ENCODE measurements at places on chromosomes 4 and X. TPM values are rescaled to one million over a fixed set of nuclear protein-coding genes. Genes with fewer than 3 reads are reported as not detected.

GRCh38 chr4:100782356-100782755 lies 264.5 kb upstream of the EMCN start:
- no peak for DNase-seq

DNA sequence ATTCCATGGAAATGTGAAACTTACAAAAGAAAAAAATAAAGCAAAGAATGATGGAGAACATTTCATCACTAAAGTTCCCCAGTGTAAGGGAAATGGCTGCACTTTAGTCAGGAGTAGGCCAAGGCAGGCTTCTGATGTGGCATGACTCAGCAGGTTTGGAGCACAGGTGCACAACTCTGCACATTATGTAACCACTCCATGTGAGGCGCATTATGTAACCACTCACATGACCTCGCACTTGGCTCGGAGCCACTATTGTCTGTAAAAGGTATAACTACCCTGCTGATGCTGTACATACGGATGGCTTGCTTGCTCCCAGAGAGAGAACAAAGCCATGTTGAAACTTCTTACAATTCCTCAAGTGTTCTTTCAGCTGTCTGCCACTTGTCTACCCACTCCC lies 727.6 kb downstream of the TRAM1L1 start:
- DNase-seq, result peak; percentile 5

DNA sequence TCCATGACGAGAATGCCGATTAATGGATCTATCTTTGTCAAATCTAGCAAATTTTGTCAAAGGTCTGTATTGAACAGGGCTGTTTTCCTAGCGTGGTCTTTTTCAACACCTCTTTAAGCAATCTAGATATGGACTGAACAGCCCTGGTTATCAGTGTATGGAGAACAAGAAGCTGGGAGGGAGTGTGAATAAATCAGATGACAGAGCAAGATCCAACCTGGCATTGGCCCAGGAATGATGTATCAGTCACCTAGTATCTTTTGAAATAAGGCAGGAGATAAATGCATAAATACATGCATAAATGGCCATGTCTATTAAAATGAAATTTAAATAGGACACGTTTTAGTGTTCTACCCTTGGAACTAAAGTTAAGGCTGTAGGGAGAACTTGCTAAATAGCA lies 15.7 kb upstream of the AP1S2 start:
- no peak for DNase-seq

DCX gene
- total RNA-seq, result not detected

GRCh38 chr4:66062044-66062443 lies 391.8 kb upstream of the EPHA5 start:
- no peak for DNase-seq

S100P gene
- total RNA-seq, result 70.8 TPM

F8 gene
- total RNA-seq, result 0.20 TPM

- no peak for DNase-seq
Measured at GRCh38 chr4:141807103-141807891, 170.9 kb downstream of the IL15 start.

REST gene
- total RNA-seq, result 56.6 TPM

DNA sequence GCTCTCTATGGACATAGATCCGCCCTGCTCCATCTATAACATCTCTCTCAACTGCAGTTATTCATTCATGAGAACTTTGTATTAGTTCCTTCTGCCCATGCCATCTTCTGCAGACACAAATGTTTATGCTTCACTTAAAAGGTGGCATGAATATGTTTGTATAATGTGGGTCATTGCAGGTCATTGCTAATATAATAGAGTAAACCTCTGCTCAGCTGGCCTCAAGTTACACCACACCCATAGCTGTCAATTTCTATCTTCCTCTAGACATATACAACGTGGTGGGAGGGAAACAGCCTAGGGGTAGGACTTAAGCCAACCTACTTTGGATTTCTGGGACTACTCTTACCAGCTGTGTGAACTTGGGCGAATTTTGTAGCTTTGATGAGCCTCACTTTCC lies 129.8 kb downstream of the ATXN3L start:
- no peak for DNase-seq

DNA sequence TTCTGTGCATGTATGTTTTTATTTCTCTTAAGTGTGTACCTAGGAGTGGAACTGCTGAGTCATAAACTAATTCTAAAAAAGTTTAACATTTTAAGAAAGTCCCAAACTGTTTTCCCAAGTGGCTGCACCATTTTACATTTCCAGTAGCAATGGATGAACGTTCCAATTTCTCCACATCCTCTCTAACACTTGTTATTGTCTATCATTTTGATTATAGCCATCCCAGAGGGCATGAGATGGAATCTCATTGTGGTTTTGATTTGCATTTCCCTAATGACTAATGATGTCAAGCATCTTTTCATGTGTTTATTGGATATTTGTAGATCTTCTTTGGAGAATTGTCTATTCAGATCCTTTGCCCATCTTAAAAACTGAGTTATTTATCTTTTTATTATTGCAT lies 82.5 kb downstream of the PPEF1 start:
- DNase-seq, result no peak

DMRTC1 gene
- total RNA-seq, result not detected

All from Caco-2 (cell line).